Stimulated activated CD4-positive, alpha-beta T cell treated with anti-CD3 and anti-CD28 coated beads, Interleukin-1b, Interleukin-23, amount 100 ng/mL, for 1 hour (primary cell): ENCODE measurements at places on chromosomes 4 and X.

DNA sequence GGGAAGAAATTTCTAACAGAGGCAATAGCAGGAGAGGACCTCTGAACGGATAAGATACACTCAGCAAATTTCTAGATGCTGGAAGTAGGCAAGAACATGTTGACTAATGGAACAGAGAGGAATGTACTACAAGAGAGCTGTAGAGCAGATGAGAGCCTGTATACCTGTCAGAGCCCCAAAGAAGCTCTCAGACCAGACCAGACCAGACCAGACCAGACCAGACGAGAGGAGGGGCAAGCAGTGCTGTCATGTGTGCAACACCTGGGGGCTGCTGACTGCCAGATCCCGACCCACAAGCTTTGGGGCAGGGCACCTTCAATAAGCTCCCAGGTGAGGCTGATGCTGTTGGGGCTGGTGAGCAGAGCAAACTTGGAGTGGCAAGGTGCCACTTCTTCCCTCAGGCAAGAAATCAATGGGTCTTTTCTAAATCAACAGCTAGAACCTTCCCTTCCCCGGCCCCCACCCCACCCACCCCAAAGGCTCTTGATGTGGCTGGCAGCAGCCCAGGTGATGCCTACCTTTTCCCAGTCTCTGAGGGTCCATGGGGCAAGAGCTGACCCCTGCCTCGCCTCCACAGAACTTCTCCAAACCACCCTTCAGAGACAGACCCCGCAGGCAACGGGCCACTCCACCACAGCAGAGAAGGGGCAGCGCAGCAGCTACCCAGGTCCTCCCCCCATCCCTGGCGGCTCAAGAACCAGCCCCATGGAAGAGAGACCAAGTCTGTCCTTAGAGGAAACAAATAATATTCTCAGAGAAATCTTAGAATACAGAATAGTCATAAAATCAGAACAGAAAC, 32.7 kb downstream of the MECP2 start:
- no peak for DNase-seq

DNA sequence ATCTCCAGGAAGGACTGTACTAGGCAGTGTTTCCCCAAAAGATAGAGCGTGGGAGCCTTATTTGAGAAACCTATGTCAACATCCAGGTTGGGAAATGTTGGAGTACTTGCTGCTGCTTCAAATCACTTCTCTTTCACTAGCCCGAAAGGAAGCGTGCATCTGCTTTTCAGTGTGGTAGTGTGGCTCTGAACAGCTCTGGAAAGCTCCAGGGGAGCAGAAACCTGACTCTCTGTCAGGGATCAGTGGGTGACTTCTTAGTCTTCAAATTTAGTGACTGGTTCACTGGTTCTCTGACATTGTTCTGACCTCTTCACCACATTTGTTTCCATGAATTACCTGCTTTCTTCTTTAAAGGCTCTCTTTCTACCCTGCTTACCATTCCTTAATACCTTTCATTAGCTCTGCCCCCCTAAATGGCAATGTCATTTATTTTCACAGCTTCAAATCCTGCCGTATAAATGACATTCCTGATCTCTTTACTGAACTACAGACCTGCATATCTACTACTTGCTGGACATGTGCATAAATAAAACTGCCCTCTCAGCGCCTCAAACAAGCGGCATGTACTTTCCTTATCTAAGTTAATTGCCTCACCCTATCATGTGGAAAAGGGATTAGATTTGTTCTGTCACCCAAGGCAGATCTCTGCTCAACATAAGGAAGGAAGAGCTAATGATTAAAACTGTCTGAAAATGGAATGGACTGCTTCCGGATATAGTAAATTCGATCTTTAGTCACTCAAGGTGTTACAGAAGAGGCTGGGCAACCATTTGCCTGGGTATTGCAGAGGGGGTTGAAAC, 37.0 kb downstream of the DLG3 start:
- no peak for DNase-seq

- DNase-seq, result no peak
Observed at GRCh38 chr4:15738877-15739276, 36.0 kb downstream of the BST1 start.

DNA sequence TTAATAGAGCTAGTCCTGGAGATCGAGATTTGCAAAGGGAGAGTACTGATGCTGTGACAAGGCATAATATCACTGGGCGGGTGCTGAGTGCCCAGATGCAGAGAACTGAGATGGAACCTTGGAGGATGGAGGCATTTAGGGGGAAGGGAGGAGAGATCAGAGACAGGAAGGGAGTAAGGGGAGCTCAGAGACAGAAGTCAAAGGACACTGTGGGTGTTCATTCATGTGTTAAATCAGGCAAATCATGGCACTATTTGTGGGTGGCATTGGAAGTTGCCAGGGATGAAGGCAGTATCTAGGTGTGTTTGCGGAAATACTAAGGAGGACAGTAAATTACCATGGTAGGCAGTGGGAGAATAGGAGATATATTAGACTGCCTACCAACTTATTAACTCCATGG, 135.0 kb downstream of the RBM46 start:
- no peak for DNase-seq

GRCh38 chrX:79268788-79269187, 98.3 kb downstream of the ITM2A start:
- no peak for DNase-seq

- no peak for DNase-seq
Observed at GRCh38 chr4:153223427-153223801, 19.2 kb downstream of the TRIM2 start.

DNA sequence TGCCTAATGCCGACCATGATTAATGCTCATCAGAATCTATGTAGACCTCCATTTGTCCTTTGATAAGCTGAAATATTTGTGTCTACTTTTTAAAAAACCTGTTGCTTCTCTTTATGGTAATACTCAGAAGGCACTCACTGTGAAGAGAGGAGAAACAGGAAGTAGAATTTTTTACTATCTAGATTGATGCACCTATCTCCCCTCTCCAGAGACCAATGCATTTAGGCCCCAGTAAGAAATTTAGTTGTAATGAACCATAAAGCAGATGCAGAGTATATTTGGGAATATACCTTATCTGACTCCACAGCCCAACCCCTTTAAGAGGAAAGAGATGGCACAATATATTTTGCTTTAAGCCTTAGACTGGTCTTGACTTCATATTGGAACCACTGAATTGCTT, 11.1 kb downstream of the TBL1X start:
- no peak for DNase-seq

GRCh38 chr4:107094332-107094731, 58.2 kb upstream of the DKK2 start:
- no peak for DNase-seq

- DNase-seq, result no peak
Observed at GRCh38 chr4:135240796-135241195, 1039.2 kb upstream of the PABPC4L start.

GRCh38 chr4:56953680-56954520, 23.5 kb downstream of the NOA1 start:
- no peak for DNase-seq

DNA sequence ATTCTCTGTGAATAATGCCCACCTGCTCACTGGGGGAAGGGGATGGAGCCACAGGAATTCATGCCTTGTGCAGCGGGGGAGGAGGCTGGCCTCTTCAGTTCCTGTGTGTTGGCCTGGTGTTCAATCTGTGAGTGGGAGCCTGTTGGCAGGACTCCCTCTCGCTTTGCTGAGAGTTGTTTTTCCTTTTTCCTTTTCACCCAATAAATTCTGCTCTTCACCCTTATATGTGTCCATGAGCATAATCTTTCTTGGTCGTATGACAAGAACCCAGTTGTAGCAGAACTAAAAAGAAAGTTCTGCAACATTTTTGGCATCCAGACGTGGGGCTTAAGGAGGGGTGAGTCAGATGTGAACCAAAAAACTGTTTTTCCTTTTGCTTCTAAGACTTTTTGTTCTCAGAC, 235.2 kb upstream of the HDX start:
- DNase-seq, result no peak

- no peak for DNase-seq
Observed at GRCh38 chrX:125895518-125895917, 270.6 kb downstream of the DCAF12L2 start.
